ENCODE measurements at places on chromosomes 13 and 19.

DNA sequence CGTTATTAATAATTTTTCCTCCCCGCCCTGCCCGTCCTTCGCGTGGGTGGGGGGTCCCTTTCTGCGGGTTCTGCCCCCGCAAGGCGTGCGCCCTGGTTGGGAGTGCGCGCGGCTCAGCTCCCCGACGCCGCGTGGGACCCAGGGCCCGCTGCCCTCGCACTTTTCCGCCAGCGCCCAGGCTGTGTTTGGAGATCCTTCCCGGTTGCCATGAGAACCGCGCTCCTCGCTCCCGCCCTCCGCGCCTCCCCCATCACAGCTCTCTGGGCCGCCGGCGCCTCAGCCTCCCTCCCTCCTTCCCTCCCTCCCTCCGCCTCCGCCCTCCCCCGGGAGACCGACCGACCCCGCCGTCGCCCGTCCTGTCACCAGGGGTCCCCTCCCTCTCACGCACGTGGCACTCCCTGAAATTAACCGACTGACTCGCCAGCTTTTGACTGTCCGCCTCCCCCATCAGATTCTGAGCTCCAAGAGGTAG is 2.4 kb upstream of the SSBP4 start:
- peak; percentile 90 for DNase-seq

DNA sequence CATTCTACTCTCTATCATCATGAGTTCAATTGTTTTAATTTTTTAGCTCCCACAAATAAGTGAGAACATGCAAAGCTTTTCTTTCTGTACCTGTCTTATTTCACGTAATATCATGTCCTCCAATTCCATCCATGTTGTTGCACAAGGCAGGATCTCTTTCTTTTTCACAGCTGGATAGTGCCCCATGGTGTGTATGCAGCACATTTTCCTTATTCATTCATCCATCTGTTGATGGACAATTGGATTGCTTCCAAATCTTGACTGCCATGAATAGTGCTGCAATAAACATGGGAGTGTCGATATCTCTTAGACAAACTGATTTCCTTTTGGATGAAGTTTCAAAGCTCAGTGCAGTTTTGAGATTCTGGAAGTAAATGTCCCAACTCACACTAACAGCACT is 326.9 kb downstream of the FGF9 start:
- DNase-seq = no peak

DNA sequence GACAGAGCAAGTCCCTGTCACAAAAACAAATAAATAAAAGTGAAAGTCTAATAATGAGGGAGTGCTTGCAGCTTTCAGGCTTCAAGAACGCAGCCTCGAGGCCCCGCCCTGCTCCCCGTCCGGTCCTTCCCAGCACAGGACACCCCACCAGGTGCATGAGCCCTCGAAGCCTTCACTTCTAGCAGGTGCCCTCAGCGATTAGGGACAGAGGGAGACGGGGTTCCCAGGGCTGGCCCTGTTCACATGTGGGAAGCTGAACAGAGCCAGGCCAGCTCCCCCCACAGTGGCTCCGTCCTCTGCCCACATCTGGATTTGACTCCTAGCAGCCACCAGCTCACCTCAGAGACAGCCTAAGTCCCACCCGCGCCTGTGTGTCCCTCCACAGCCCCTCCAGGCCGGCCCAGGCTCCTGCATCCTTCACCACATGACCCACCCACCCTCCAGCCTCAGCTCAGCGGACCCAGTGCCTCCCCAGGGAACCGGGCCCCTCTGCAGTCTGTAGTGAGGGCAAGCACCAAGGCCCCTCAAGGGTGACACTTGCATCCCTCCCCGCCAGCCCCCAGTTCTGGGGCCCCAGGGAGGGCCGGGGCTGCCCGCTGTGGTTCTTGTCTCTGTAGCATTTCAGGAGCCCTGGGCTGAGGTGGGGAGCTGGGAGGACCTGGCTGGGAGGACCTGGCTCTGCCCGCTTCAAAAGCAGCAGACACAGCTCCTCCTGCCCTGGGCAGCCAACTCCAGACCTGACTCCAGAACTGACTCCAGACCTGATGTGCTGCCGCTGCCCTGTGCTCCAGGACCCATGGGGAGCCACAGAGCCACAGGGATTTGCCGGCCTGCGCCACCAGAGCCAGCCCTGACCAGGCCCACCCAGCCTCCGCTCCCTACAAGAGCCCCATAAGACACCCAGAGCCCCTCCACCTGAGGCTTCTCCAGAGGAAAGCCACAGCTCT is 27.2 kb downstream of the GPX4 start:
- no peak for DNase-seq

DNA sequence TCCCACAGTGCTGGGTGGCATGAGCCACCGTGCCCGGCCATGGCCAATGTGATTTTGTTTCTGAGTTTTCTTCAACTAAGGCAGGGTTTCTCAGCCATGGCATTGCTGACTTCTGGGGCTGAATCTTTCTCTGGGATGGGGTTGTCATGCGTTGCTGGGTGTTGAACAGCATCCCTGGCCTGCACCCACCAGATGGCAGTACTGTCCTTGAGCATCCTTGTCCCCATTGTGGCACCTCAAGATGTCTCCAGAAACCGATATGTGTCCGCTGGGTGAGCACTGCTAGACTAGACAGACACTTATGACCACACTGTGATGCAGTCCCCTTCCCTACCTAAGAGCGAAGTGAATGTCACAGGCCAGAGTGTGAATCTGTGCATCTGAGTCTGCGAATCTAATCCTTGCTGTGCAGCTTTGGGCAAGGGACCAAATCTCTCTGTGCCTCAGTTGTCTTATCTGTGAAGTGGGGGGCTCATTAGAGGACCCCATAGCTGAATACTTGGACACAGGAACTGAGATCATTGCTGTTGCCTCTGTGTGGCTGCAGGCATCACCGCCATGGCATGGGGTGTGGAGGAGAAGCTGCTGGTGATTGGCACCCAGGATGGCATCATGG is 50.3 kb upstream of the SIN3B start:
- DNase-seq = peak; percentile 43

DNA sequence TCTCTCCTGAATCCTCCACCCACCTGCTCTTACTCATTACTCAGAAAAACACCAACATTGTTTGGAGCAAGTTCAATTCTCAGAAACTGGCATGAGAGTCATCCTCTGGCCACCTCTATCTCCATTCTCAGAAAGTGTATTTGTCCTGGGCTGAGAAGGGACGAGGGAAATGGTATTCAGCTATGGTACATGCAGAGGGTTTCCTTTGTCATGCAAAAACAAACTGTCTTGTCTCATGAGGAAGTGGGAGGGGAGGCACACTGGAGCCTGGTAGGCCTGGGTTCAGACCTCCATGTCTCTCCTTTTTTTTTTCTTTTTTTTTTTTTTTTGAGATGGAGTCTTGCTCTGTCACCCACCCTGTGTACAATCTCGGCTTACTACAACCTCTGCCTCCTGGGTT is 31.9 kb upstream of the LILRA2 start:
- no peak for DNase-seq

- no peak for DNase-seq
Observed at GRCh38 chr19:43743059-43743458, 11.7 kb downstream of the SMG9 start.

GRCh38 chr13:35309706-35310105 is 166.8 kb downstream of the MAB21L1 start:
- no peak for DNase-seq

DNA sequence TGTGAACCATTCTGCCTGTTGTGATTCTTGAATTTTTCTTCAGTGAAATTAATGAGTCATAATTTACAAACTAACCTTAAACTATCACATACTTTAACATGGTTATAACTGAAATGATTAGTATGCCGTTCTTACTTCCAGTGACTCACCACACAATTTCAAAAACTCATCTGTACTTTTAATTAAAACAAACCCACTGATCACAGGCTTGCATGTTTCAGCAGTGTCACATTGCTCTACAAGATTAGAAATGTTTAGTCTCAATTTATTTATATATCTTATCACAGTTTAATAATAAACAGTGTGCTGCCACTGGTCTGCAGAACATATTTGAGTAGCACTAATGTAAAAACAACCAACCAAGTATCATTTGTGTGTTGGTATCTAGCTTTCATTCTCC is 2227.9 kb upstream of the PCDH20 start:
- no peak for DNase-seq

DNA sequence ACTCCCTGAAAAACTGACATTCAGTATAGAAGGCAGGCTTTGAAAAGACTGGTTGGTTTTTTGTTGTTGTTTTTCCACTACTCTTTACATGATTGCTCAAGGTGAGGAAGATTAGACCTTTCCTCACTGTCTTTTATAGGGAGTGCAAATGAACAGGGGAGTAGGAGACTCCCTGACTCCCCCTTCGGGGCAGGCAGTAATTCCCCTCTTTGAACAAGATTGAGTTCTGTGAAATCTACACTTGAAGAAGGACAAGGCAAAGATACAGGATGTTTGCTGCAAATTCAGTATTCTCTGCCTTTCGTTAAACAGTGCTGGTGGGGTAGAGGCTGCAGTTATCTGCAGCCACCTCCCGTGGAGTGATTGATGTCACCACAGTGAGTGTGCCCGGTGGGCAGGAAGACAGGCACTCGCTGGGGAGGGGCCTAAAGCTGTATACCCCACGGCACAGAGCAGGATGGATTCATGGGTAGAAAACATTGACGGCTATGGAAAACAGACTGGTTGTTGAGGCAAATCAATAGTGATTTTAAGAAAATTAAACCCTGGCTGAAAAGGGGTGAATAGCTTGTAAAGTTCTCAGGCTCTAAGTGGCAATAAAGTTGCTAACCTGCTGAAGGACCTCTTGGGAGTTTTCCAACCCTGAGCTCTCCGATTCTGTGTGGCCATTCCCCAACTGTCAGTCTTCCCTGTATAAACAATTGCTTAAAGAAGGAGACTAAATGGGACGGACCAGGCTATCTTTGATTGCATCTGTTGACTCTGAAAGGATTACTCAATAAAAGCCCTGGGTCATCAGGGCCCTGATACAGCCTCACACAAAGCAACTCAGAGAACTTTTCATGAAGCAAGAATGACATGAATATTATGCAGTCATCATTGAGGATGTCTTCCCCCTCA is 308.3 kb downstream of the TBC1D4 start:
- DNase-seq = no peak

DNA sequence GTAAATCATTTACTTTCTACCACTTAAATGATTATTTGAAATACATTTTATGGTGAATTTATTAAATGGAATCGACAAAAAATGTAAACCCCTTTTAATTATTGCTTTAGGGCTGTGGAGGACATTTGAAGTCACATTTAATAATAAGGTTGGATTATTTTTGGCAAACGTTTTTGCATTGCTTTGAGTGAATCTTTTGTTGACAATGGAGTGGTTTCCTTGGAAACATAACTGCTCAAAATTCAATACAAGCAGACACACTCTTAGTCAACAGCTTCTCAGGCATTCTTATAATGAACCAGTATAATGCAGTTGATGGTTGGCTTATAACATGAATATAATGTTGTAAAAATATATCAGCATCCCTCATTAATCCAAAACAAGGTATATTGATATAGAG is 104.7 kb downstream of the DCLK1 start:
- no peak for DNase-seq

GRCh38 chr19:51820831-51821446 is 26.0 kb downstream of the FPR3 start:
- no peak for DNase-seq

GRCh38 chr19:42095814-42096230 is 19.9 kb downstream of the ZNF574 start:
- DNase-seq = no peak

- no peak for DNase-seq
Observed at GRCh38 chr13:36031490-36031889, 99.7 kb downstream of the DCLK1 start.

- no peak for DNase-seq
Observed at GRCh38 chr13:92613921-92614320, 612.7 kb upstream of the GPC6 start.

DNA sequence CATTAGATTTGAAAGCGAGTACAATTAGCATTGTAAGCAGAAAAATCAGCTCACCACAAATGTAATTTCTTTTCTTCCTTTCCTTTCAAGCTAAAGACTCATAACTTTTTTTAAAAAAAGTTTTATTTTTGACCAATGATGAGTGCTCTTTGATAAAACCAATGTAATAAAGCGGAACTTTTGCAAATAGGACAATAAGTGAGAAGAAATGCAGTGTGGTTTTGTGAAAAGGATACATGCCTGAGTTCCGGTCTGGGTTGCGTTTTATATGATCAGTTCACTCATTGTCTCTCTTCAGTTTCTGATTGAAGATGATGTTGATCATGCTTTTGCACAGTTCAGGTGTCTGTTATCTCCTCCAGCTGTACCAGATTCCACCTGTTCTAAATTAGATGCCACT is 274.4 kb downstream of the KLF12 start:
- DNase-seq = no peak

DNA sequence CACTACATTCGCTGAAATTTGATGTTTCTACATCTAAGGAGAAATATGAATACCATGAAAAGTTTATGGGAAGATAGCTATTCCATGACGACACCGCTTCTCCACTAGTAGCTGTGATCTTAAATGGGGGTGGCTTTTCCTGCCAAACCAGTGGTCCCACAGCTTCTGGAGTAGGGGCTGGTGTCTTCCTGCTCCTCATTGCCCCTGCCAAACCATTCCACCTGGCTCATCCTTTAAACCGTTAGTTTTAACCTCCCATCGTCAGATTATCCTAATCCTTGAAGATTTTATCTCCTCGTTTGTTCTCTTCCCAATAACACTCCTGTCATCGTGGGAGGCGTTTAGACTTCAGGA is 568 bp upstream of the ZNF230 start:
- DNase-seq = no peak

GRCh38 chr19:33235996-33236350 is 10.3 kb upstream of the SLC7A10 start:
- no peak for DNase-seq

DNA sequence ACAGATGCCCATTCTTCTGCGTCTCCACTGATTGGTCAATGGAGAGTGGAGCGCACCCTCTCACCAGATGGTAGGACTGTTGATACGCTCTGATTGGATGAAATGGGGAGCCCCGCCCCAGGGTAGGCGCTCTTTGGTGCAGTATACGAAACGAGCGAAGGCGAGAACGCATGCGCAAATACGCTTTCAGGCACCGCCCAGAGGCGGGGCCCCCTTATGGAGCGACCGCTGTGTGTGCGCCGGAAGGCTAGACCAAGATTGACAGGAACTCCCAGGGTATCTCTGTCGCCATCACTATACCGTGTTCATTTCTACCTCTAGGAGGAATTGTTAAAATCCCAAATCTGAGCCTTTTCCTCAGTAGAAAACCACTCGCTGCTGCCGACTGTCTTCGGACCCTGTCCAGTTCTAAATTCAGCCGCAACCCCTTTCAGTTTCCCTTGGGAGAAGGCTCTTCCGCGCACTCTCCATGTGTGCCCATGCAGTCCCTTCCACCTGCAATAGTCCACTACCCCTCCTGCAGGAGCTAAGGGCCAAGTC is 720 bp upstream of the HNRNPL start:
- peak; percentile 100 for DNase-seq

- peak; percentile 66 for DNase-seq
Observed at GRCh38 chr13:40982772-40983171, 36.3 kb downstream of the ELF1 start.

- no peak for DNase-seq
Observed at GRCh38 chr13:74511523-74511922, 377.3 kb upstream of the KLF12 start.

All from muscle of back (tissue), 13 donors.